ENCODE measurements at places on chromosomes 1 and 21. TPM values are rescaled to one million over a fixed set of nuclear protein-coding genes. Genes with fewer than 3 reads are reported as not detected.

Gene S100A1
- total RNA-seq, result 2.9 TPM

Gene PAPPA2
- 0.03 TPM for total RNA-seq

Gene VAV3
- 0.23 TPM for total RNA-seq

Gene IL20
- not detected for total RNA-seq

Gene KIF21B
- total RNA-seq, result 0.46 TPM

Gene OLFM3
- total RNA-seq, result not detected

Gene OR6K3
- total RNA-seq, result not detected

Gene KCND3
- total RNA-seq, result not detected

Gene CHAF1B
- 18.4 TPM for total RNA-seq

Gene FLVCR1
- total RNA-seq, result 21.4 TPM

Gene RAB7B
- total RNA-seq, result 0.05 TPM

Gene FMO4
- total RNA-seq, result 0.33 TPM

Gene NHLH2
- total RNA-seq, result not detected

Gene TNFRSF9
- 0.23 TPM for total RNA-seq

Gene TRPM2
- 0.26 TPM for total RNA-seq

Gene PLEKHN1
- 9.8 TPM for total RNA-seq

Gene PEAR1
- total RNA-seq, result 16.1 TPM

Gene TMEM82
- not detected for total RNA-seq

Gene OR2L5
- total RNA-seq, result not detected
